ENCODE measurements at places on chromosomes 7 and 10.

DNA sequence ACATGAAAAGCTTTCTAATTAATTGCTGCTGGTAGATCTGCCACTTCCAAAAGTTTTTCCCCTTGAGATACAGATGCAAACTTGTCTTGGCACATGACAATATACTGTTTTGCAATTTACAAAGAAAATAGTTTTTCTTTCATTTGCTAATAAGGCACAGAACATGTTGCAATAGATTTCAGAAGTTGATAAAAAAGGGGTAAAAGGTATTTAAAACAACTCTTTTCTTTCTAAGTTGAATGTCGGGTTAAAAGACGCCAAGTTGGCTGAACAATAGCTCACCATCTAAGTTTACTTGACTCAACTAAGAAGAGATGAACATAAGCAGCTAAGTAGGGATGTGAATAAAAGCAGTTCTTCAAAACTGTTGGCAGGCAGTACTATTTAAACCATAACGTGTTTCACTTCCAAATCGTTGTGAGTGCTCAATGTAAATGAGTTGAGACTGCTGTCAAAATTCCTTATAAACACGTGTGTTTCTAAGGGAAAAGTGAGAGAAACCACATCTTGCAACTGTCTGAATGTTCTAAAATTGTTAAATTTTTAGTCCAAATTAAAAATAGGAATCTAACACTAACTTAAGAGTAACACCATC is 14.5 kb upstream of the THSD7A start:
- no peak for DNase-seq

- no peak for DNase-seq
Measured at GRCh38 chr7:35761871-35762677, 38.8 kb upstream of the SEPTIN7 start.

DNA sequence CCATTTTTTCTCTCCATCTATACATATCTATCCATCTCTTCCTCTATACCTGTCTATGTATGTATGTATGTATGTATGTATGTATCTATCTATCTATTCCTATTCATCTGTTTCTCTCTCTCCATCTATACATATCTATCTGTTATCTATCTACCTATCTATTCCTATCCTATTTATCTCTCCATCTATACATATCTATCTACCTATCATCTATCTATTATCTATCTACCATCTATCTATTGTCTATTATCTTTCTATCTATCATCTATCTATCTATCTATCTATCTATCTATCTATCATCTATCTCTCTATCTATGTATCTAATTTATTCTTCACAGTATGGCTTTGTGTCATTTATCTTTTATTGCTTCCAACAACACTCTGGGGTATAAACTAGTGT is 1124.4 kb downstream of the TYW1 start:
- DNase-seq, result no peak

GRCh38 chr10:21675157-21675796 is 141.2 kb downstream of the MLLT10 start:
- DNase-seq, result no peak

GRCh38 chr7:67566101-67566500 is 569.5 kb downstream of the TYW1 start:
- DNase-seq, result no peak

DNA sequence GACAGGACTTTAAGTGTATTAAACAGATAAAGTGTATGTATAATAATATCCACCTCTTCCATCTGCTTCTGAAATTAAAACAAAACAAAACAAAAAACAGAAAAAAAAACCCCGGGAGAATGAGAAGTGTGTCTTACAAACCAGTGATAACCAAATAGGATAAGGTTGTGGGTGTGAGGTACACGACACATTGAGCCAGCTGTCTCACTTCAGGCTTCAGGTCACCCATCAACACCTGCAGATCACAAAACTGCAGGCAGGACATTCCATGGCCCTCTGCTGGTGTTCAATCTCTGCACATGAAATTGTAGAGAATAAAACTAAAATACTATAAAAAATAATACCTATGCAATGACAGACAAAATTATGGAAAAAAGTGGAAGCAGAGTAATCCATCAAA is 339.9 kb downstream of the SFMBT2 start:
- no peak for DNase-seq

DNA sequence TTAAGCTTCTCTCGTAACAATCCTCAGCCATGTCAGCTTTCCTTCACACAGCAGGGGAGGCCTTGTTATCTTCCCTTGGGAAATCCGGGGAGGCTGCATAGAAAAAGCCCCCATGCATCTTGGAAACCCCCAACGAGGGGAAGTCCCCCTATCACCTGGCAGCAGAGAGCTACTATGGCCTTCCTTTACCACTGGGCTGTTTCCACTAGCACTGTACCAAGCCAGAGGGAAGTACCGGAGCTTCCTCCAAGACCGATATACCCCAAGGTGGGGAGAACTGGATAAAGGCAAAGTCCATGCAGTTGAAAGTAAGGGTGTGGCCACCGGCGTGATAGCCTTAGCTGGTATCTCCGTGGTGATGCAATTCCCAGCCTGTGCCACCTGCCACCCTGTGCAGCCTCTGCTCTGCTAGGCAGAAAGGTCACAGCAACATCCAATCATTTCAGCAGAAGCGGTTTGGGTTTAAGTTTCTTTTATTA is 4.4 kb upstream of the CLIP2 start:
- DNase-seq, result no peak

GRCh38 chr7:49692516-49692915 is 80.9 kb upstream of the VWC2 start:
- no peak for DNase-seq

DNA sequence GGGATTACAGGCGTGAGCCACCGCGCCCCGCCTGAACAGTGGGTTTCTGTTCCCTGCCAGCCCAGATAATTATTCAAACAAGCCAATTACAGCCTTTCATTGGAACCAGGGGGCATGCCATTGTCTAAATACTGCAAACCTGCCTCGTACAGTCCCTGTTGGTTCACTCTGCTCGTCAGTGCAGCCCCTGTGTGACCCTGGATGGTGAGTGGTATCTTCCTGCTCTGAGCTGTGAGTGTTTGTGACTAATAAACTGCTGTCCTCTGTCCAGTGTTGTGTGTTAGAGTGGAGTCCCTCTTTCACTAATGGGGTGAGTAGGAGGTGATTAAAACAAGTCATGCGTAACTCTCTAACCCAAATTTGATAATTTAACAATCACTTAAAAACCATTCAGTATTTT is 176.5 kb upstream of the FAM3C start:
- DNase-seq, result no peak

DNA sequence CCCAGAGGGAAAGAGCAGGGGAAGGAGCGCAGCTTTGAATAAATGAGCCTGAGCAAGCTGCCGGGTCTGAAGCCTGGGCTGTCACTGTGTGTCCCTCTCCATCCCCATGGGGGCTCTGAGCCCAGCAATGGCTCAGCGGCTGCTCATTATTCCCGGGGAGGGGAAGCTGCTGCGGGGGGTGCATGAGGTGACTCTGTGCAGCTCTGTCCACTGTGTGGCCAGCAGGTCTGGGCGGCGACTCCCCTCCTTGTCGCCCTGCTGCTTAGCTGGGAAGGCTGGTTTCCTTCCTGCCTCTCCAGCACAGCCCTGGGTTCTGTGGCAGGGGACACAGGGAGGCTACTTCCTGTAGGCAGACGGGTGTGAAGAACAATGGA is 234.2 kb downstream of the PRPF18 start:
- no peak for DNase-seq

GRCh38 chr7:129886818-129887186 is 66.0 kb downstream of the UBE2H start:
- DNase-seq, result no peak

GRCh38 chr7:36894190-36894589 is 169.9 kb upstream of the AOAH start:
- no peak for DNase-seq

DNA sequence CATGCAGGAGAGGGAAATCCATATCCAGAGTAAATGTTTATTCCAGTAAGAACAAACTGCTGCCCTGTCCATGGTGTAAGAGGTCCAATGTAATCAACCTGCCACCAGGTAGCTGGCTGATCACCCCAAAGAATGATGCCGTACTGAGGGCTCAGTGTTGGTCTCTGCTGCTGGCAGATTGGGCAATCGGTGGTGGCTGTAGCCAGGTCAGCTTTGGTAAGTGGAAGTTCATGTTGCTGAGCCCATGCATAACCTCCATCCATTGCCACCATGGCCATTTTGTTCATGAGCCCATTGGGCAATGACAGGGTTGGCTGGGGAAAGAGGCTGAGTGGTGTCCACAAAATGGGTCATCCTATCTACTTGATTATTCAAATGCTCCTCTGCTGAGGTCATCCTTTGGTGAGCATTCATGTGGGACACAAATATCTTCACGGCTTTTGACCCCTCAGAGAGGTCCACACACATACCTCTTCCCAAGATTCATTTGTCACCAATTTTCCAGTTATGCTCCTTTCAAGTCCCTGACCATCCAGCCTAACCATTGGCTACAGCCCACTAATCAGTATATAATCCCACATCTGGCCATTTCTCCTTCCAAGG is 23.3 kb upstream of the PAPSS2 start:
- no peak for DNase-seq

DNA sequence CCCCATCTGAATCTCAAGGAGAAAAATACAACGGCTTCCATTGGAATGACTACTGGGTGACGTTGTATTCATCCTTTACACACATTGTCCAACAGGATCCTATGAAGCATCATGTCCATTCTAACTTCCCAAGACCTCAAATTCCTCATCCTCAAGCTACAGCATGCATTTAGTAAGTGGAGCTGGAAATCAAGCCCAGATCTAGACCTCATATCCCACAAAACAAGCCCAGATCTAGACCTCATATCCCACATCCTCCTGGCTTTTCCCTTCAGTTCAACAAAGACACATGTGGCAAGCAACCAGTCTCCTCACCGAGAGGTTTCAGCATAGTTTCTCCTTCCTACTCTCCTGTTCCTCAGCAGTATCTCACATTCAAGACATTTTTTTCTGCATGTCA is 12.2 kb downstream of the IGF2BP3 start:
- no peak for DNase-seq

- no peak for DNase-seq
Measured at GRCh38 chr10:122348935-122349361, 25.6 kb upstream of the PLEKHA1 start.

- no peak for DNase-seq
Measured at GRCh38 chr7:158018098-158018762, 569.4 kb downstream of the PTPRN2 start.
